ENCODE measurements at places on chromosomes 2 and 18.

- no peak for ATAC-seq
Measured at GRCh38 chr18:34965566-34965965, 75.6 kb upstream of the MAPRE2 start.

DNA sequence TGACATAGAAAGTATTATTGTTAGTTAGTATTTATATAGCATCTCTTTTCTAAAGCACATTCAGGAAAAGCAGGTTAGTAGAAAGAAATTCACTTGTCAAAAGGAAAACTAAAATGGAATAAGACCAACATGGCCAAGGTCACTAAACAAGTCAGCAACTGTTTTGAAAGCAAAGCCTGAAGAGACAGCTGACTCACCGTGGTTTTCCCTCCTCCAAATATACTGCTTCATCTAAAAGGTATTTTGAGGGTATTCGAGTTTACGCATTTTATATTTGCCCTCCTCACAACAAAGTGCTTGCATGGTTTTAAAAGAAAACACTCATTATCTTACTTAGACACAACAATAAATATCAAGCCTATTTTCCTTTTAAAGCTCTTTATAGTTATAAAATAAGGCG is 24.0 kb downstream of the ZNF385B start:
- ATAC-seq: no peak

GRCh38 chr2:71634567-71634966 is 181.2 kb downstream of the DYSF start:
- ATAC-seq: no peak

GRCh38 chr2:161384864-161385263 is 31.2 kb upstream of the TBR1 start:
- ATAC-seq: no peak

DNA sequence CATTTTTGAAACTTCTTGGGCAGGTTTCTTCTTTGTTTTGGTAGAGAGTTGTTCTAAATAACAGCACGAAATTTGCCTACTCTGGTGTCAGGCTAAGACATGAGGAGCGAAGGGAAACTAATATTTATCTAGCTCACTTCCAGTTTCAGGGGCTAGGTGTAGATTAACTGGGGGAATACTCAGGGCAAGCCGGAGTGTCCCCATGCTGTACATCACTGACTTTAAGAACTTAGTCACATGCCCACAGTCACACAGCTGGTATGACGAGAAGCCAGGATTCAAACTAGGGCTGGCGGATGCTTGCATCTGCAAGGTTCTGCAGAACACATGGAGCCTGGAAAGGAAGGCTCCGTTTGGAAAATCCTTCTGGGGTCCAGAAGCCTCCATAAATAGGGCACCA is 133.3 kb downstream of the ALPK2 start:
- ATAC-seq: no peak

DNA sequence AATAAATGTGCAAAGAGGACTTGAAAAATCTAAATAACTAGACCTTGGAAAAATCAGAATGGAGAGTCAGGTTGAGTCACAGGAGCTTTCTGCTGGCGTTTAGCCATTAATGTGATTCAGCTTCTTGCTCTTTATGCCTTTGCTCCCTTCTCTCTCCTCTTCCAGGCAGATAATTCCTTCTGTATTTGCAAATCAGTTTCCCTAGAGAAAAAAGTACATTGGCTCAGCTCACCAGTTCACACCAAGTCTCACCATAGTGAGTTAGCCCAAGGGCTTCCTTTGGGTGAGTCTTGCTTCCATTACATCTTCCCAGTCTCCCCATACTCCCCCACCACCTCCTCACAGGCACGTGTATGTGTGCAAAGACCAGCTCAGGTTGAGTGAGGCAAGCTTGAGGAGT is 73.6 kb downstream of the CYBRD1 start:
- peak; percentile 43 for ATAC-seq

All from esophagus mucosa (tissue), 1 donor.